ENCODE measurements at places on chromosomes 5 and 9.
A peak's percentile ranks its signal among the peaks of the same experiment; 100 is the strongest.

DNA sequence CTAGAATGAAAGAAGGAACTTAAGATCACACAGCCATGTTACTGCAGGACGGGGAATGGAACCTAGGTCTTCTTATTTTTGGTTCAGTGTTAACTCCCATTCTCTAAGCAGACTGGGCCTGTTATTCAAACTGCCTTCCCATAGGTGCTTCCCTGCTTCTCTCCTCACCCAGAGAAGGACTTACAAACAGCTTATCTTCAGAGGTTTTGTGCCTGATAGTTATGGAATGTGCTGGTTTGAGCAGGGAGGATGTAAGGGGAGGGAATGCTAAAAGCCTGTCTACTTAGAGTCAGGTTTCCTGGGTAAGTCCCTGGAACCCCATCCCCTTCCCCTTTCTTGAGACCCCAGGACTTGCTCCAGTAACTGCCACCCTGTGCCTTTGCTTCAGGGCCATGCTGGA, 4.2 kb upstream of the PSMD5 start:
- no peak for DNase-seq

GRCh38 chr5:159104759-159105144, 5.0 kb upstream of the EBF1 start:
- no peak for DNase-seq

DNA sequence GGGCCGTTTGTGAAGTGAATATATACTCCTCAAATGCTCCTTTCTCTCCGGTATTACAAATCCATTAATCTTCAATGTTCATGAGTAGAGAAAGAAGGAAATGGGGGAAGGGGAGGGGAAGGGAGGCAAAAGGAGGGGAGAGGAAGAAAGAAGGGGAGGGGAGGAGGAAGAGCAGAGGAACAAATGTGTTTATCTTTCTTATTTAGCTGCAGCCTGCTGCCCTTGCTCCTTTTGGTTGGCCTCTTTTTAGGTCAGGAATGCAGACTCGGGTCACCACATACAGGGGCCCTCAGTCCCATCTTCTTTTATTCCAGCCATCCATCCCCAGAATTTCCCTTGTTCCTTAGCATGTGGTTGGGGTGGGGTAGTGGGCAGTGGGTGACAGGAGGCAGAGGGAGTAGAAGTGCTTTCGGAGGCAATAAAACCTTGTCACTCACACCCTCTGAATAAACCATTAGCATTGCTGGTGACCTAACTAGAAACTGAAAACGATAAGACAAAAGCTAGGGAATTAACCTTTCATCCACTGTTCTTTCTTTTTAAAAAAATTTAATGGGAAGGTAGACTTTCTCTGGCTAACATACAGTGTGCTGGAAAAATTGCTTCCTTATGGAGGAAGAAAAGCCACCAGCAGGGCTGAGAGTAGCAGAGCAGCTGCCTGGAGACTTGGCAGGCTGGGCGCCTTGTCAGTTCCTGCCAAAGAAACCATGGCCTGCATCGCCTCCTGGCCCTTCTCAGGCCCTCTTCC, 16.8 kb upstream of the PRLR start:
- DNase-seq, result peak; percentile 43

- peak; percentile 39 for DNase-seq
Measured at GRCh38 chr9:35954942-35955546, 2.9 kb downstream of the OR2S2 start.

- no peak for DNase-seq
Measured at GRCh38 chr5:113495422-113495841, 7.2 kb upstream of the MCC start.

GRCh38 chr5:145227881-145228280, 607.3 kb downstream of the PRELID2 start:
- no peak for DNase-seq
